Lung (tissue), 17 donors: ENCODE measurements at places on chromosomes 4 and X. TPM values are rescaled to one million over a fixed set of nuclear protein-coding genes. Genes with fewer than 3 reads are reported as not detected.
A peak's percentile ranks its signal among the peaks of the same experiment; 100 is the strongest.

DNA sequence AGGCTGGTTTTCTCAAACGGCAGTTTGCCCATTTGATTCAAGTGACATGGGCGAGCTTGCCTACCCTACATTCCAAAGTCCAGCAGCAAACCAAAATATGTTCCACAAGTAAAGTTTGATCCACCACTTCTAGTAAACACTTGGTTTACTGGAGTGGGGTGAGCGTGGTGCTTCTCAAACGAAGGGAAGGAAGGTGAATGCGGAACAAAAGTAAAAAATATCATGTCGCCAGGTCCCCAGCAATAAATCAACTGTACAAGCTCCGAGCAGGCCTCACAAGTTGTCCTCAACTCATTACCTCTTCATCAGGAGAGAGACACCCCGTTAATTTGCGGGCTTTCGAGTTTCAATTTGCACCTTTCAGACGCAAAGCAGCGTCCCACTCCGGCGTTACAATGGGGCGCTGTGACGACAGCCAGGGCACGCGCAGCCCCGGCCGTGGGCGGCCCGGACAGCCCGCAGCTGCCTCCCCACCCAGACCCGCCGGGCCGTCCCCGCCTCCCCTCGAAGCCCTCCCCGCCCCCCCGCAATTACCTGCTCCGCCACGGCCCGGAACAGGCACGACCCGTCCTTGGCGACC is 1.0 kb downstream of the OTUD4 start:
- peak; percentile 82 for DNase-seq

DNA sequence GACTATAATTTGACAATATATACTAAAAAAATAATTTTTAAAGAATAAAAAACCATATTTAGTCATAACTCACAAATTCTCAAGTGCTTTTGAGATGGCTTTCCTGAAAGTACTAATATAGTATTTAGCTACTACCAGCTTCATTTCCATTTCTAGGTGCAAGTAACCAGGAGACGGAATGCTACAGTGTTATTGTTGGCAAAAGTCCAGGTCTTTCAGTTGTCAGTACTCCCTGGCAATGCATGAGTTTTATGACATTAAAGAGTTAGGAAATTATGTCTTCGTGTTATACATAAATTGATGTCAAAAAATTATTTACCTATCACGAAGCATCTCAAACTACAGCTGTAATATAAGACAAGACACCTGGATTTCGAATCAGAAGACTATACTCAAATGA is 45.0 kb downstream of the TMEM47 start:
- peak; percentile 33 for DNase-seq

The SLC2A9 gene
- 2.9 TPM for polyA plus RNA-seq

- DNase-seq = no peak
These were observed 62.0 kb downstream of the BCOR start for GRCh38 chrX:40035726-40036125.

- DNase-seq = no peak
These were observed 310.2 kb downstream of the FBXW7 start for GRCh38 chr4:152225680-152226079.

DNA sequence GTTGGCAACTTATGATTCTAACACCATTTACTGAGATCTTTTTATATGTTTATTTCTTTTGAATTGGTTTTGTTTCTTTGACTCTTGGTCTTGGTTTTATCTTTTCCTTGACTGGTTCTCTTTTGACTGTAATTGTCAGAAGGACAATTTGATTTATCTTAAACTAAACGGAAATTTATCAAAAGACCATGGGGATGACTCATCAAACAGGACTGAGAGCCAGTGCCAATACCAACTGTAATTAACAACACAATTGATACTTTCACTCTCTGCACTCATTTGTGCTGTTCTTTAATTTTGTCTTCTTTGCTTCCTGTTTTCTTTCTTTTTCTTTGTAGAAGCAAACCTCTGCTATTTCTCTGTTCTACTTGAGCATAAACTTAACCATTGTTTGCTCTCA is 776.8 kb downstream of the CCSER1 start:
- DNase-seq = no peak

DNA sequence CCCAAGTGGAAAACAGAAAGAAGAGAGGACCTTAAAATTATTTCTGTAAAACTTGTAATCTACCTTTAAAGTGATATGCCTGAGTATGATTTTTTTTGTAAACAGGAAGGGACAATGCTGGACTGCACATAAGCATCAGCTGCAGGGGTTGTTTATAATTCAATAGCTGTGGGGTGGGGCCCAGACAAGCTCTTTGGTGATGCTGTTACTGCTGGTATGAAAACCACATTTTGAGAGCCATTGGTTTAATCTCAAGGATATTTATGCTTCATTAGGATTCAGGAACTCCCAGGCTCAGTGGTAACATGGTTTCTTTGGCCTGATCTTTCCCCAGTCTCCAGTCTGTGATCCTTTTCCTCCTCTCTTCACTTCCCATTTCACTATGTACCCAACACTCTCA is 34.3 kb upstream of the GRPR start:
- no peak for DNase-seq

The RASSF6 gene
- 1.2 TPM for polyA plus RNA-seq

DNA sequence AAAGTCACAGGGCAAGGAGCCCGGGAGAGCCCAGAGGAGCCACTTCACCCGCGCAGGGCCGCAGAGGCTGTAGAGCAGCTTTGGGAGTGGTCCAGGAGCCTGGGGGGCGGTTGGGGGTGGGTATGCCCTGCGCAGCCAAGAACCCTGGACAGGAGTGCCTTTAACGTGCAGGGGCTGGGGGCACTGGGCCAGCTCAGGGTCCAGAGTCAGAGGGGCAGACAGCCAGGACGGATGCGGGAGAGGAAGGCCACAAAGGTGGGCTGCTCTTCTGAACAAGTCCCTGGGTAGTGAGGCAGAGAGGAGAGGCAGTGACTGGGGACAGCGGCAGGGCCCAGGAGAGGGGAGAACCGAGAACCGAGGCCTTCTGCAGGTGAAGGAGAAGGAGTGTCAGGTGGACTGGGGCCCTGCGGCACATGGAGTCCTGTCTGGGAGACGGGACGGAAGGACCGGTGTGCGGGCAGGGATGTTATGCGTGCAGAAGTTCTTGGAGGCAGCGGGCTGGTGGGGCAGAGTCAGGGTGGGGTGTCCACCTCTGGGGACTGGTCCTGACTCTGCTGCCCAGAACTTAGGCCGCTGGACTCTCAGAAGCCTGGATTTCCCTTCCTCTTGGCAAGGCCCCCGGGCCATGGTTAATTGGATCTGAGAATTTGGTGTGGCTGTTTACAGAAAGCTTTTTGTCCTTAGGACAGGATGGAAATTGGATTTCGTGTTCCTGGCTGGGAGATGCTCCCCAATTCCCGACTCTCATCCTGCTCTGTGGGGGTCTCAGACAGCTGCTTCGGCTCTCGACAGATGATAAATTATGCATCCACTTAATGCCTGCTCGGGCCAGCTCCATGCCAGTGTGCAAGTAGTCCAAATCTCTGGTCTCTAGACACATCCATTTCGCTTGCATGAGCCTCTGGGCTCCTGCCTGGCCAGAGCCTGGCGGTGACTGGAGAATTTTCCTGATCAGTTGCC is 31.9 kb downstream of the ADRA2C start:
- no peak for DNase-seq

GRCh38 chrX:6169407-6169806 is 59.3 kb downstream of the NLGN4X start:
- DNase-seq = no peak

The IBSP gene
- 0.19 TPM for polyA plus RNA-seq

DNA sequence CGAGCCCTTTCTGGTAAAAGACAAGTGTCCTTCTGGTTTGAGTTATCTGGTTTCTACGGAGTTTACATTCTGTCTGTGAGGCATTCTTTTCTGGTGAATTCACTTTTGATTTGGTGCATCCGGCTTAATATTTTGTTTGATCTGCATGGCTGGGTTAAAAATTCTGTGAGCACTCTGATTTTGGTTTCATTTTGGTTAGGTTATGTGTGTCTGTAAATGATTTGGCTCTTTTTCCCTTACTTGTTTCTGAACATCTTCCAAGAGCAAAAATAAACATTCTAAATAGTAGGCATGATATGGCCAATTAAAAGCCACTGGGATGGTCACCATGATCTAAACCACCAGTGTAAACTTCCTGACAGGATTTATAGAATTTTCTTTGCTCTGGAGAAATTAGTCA is 85.7 kb upstream of the PTPN13 start:
- peak; percentile 26 for DNase-seq

The MSX1 gene
- 3.1 TPM for polyA plus RNA-seq
